GF-D8 (cell line): ENCODE measurements at places on chromosomes 12 and 14.

GRCh38 chr14:22597771-22598098, 365 bp upstream of the ABHD4 start:
- DNase-seq: no peak

- no peak for DNase-seq
Observed at GRCh38 chr14:22572562-22573058, 16.4 kb downstream of the DAD1 start.

GRCh38 chr12:112190231-112191025, 65.1 kb downstream of the TRAFD1 start:
- no peak for DNase-seq

- no peak for DNase-seq
Observed at GRCh38 chr12:52555577-52555976, 2.6 kb upstream of the KRT71 start.

- DNase-seq: no peak
Observed at GRCh38 chr12:127280393-127281275, 986.3 kb upstream of the TMEM132C start.

- DNase-seq: no peak
Observed at GRCh38 chr14:104369208-104369607, 210.4 kb upstream of the C14orf180 start.

DNA sequence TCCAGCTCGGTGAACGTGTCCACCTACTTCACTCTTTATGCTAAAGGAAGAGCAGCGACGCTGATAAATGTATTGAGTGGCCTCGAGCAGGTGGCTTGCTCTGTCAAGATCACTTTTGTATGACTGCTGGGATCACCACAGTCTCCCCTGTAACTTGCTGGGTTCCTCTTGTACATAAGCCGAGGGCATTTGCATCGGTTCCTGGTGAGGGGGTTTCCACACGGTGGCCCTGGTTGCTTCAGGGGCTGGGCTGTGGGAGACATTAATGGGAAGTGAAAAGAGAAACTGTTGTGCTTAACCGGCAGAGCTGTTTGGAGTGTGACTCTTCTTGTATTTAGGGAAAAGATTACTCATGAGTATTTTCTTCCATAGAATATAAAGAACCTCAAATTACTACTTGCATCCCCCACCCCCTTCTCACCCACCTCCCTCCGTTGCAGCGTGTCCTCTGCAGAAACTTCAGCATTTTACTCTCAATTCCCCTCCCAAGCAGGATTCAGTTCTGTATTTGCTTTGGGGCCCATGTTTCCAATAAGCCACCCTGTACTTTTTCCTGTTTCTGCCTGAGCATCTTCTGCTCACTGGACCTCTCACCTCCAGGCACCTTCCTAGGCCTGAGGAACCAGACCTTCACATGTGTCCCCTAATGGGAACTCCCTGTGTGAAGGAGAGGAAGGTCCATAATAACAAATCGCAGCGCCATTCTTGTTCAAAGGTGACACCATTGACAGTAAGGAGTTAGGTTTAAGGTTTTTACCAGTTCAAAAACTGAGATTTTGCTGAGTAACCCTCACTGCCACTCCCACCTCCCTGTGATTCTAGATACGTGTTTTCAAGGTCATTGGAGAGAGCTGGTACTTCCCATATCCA, 187.0 kb downstream of the ETV6 start:
- DNase-seq: no peak

DNA sequence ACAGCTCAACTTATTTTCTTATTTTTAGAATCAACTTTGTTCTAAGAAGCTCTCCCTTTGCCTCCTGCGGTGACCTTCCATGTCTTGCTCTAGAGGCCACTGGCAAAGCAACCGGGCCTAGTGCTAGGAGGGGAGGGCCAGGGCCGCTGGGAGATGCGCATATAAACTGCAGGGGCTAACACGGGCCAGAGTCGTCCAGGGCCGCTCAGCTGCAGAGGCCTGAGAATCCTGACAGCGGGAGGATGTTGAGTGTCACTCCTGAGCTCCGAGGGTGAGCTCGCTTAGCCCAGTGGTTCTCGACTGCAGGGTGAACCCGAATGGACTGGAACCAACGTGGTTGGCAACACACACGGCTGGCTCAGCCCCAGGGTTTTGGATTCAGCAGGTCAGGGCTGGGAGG, 6.5 kb upstream of the PIWIL1 start:
- DNase-seq: no peak

GRCh38 chr14:99945732-99946651, 119.2 kb upstream of the EVL start:
- DNase-seq: no peak

DNA sequence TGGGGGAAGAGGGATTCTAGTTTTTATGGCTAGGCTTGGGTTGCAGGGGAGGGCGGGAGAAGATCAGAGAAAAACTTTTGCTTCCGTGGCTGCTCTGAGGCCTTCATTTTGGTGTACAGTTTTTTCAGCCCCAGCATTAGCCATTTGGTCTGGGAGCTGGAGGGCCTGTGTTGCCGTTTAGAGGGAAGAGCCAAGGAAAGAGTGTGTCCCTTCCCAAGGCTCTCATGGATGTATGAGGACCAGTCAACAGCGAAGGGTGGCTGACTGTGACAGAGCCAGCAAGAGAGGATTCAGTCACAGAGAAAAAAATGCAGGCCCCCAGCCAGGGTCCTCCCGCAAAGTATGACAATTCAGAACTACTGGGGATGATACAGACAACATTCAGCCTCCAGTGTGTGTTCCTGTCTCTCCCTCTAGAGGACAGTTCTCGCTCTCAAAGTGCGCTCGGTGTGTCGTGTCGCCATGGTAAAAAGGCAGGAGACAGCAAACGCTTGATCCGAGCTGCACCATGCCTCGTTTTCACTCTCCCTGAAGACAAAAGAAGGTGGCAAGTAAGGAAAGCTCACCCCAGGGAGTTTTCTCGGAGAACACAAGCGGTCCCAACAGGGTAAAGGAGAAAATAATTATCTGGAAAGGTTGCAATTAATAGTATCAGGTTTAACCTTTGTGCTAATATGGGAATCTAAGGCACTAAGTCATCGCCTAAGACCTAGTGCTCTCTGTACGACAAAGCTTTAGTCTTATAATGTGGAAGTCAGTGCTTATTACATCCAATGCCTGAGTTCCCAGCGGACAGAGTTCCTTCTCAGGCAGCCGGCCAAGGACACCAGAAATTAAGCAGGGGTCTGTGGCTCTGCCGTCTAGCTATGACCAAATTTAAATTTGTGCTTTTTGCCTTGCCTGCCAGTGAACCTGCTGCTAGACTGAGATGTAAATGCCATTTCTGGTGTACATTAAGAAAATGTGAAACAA, 157.3 kb upstream of the PLXNC1 start:
- no peak for DNase-seq

DNA sequence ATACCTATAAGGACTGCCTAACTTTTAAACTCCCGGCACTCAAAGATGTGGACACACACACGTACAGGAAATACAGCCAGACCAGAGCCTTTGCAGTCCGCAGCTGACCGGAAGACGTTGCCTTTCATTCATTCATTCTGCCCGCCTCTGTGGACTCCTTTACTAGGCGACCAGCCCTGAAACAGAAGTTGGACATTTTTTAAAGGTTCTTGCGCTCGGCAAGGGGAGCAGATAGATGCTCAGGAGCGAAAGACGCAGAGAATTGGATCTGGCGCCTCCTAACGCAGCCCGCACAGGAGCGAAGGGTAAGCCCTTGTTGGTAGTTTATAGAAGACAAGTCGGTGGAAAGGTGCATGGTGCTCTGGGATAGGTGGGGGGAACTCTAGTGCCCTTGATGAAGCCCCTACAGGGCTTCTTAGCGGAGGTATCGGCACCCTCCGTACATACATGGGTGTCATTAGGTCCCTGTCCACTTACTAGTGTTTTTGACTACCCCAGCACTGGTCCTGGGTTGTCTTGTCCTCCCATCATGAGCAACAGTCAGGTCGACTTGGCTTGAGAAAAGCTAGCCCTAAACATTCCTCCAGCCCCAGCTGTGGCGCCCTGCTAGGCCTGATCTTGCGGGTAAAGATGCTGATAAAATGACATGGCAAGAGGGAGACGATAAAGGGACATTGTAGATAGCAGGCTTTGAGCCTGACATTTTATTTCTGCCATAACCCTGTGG, at the start of gene KDM2B:
KDM2B (minus strand) TSS at position 65 of the 727 bp plus-strand sequence. CDS start 112 bp downstream, outside the sequence.
- DNase-seq: no peak

- DNase-seq: no peak
Observed at GRCh38 chr14:22333422-22334274, 255.4 kb downstream of the DAD1 start.

DNA sequence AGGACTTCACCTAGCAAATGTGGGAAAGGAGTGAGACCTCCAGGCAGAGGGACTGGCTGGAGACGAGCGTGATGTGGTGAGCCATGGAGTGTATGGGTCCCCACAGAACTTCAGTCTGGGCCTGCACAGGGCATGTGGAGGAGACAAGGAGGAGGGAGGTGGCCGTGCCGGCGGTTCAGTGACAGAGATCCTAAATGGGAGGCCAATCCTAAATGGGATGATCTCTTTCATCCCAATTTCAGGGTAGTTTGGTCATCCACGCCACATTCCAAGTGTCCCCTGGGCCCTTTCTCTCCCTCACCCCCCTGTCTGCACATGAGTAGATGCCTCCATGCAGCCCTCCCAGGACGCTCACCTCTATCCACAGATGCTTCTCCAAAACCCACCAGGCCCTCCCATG, 13.2 kb downstream of the SERPINA5 start:
- DNase-seq: no peak

DNA sequence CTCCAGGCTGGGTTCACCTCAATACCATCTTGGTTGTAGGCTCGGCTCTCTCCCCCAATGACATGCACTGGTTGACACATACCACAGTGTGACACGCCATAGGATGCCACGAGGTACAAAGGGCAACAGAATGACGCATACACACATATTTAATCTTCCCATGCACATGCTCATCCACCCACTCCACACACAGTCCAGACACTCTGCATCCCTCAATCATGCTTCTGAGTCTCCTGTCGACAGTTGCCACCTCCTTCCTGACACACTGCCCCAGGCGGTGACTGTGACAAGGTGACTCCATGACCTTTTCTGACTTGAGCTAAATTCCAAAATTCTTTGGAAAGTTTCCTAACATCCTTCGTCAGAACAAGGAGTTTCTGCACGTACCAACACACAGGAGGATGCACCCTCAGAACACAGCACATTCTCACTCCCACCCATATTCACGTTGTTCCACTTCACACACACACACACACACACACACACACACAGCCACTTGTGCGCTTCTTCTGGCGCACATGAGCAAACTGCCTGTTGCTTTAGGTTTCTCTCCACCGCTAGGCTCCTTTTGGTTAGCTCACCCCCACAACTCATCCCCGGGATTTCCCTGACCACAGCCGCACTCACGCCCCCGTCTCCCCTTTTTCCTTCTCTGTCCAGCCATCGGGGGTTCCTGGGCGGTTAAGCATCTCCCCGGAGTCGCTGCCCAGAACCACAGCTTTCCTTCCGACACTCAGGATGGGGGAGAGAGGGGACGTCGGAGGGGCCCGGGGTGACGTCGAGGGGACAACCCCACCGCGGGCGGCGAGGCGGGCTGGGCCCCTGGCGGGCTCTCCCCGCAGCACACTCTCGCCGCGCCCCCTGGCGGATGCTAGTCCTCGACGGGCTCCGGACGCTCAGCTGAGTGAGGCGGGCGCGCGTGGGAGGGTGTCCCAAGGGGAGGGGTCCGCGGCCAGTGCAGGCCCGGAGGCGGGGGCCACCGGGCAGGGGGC, 536 bp upstream of the WNT1 start:
- DNase-seq: no peak

DNA sequence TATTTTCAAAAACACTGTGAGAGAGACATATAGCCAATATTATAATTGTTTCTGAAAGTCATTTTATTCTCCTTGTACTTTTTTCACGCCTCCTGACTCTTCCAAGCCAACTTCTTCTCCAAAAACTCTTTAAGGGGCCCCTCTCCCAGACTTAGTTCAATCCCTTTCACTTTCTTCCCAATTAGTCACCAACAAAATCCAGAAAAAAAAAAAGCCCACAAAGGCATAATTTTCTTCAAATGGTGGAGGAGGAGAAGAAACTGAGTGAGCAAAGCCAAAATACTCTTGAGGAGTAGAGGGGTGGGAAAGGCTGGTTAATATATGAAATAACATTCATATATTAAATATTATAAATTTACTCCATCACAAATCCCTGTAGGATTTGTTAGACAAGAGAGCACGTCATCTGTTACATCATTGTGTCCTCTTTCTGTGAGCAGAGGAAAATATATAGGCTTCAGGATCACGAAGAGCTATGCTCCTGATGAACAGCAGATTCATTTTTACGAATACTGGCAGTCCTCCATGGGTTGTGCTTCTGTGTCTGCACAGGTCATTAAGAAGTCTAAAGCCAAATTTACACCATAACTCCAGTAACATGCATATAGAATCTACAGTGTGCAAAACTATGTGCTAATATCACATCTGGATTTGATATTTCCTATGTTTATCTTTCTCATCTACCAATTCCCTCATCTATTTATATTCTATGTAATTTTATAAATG, 25.9 kb upstream of the NID2 start:
- DNase-seq: no peak

GRCh38 chr12:47412601-47413236, 293.1 kb downstream of the RPAP3 start:
- no peak for DNase-seq

GRCh38 chr12:4025181-4026019, 152.2 kb upstream of the PARP11 start:
- DNase-seq: no peak

DNA sequence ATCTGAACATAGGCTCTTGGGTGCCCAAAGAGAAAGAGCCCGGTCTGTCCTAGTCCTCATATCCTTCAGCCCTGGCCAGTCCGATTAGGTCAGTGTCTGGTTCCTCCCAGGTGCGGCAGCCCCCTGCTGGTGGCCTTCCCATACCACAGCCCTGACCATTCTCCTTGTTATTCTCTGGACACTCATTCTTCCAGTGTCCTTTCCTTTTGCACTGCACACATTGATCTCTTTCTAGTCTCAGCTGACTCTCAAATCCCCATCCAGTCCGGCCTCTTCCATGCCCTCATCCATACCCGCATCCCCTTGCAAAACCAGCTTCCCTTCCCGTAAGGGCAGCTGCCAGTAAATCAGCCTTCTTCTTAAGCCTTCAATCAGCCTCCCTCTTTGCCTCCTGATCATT, 1316.3 kb downstream of the TMEM121 start:
- no peak for DNase-seq

DNA sequence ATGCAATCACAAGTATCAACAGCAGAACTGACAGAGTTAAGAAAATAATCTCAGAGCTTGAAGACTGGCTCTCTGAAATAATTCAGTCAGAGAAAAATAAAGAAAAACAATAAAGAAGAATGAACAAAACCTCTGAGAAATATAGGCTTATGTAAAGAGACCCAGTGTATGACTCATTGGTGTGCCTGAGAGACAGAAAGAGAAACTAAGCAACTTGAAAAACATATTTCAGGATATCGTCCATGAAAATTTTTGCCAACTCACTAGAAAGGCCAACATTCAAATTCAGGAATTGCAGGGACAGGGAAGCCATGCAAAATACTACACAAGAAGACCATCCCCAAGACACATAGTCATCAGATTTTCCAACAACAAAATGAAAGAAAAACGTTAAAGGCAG, 56.2 kb downstream of the APOBEC1 start:
- DNase-seq: no peak

GRCh38 chr14:90732139-90732538, 84.1 kb downstream of the TTC7B start:
- peak; percentile 19 for DNase-seq
